ENCODE measurements at places on chromosomes 3 and 15.

DNA sequence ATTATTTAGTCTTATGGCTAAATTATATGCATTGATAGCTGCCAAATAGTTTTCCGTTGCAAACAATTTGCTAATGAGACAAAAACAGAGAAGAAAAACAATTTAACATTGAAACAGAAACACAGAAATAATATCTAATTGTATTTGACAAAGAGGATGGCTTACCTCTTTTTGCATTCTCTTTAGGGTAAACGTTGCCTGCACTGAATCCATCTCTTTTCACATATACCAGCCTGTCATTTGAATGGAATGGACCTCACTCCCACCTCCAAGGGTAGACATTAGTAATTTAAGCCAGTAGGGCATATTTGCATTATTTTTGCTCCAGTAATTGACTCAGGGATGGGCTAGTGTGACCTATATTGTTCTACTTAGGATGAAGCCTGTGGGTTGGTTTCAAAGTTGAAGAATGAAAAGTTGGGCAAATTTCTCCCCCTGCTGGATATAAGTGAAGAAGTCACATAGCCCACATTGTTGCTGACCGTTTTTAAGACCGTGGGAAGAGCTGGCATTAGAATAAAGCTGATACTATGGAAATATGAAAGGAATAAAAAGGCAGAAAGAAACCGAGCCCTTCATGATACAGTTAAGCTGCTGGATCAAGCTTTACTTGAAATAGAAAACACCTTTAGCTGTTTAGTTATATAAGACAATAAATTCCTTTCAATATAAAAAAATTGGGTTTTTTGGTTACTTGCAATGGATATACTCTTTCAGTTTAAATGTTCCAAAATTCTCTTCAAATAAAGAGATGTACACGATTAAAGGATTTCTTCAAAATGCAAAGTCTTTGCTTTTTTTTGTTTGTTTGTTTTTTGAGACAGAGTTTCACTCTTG lies 26.9 kb downstream of the PIERCE2 start:
- peak; percentile 79 for DNase-seq

- DNase-seq = no peak
Observed at GRCh38 chr3:109073116-109073515, 44.8 kb downstream of the MORC1 start.

- no peak for DNase-seq
Observed at GRCh38 chr3:196506687-196507086, 3.1 kb upstream of the RNF168 start.

DNA sequence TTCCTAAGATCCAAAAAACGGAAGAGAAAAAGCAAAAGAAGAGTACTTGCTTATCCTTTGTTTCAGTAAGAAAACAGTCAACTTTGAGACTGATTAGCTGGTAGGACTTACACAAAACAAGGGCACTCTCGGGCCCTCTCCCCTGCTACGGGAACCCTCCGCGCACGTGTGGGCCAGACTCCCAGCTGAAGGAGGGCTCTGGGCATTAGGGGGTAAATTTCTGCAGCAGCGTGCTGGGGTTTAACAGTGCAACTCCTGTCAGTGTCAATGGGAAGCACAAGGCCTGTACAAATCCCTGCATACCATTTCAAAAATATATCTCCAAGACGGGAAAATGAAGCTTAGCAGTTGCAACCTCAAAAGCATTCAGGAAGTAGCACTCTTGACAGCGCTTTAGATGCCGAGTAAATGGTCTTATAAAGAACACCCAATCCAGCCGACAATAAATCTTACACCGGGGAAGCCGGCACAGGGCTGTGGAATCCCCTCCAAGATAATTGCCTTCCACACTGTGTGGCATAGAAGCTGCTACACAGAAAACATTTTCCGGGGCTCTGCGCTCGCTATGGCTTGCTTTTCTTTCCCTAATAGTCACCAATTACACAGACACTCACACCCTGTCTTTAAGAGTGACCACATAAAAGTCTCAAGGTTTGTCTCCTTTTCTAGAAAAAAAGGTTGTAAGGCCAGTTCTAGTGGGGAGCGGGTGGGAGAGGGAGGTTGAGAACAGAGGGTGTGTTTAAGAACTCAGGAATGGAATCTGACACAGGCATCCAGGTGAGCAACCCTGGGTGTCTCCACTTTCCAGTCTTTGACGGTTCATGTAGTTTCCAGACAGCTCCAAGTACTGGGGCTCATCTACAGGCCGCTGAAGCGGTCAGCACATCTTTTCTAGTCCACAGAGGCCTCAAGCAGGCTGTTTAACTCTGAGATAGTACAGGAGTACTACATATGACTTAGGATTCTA lies 512.7 kb downstream of the FOXP1 start:
- DNase-seq = no peak

DNA sequence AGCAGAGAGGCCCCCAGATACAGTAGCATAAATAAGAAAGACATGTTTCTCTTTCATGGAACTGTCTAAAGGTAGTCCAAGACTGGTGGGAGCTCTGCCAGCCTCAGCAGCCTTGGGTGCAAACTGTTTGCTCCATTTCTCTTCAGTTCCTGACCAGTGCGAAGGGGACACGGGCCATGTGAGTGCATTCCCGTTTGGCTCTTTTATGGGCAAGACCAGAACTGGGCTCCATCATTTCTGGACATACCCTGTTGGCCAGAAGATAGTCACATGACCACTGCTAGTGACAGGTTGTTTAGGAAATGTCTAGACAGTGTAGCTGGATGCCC lies 45.5 kb downstream of the CHCHD6 start:
- DNase-seq = no peak

DNA sequence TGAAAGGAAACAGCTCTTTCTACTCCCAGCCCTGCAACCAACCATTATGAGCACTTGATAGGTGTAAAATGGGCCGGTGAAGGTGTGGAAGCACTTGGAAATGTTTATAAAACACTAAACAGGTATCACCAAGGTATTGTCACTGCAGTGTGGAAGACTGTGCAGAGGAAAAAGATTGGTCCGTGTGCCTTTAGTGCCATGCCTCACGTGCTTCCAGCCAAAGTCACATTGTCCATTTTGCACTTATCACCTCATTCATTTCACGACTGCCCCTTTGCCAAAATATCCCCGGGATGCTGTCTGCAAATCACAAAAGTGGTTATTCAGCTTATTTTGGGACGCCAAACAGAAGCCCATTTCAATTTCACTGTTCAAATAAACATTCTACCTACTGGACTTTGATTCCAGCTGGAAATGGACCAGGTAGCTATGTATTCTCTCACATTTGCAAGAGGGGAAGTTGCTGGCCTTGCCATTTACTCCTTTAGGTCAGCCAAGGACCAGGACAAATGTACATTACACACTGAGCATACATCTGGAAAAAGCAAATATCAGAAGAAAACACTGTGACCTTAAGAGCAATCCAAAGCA lies 58.4 kb downstream of the ARRDC4 start:
- no peak for DNase-seq

DNA sequence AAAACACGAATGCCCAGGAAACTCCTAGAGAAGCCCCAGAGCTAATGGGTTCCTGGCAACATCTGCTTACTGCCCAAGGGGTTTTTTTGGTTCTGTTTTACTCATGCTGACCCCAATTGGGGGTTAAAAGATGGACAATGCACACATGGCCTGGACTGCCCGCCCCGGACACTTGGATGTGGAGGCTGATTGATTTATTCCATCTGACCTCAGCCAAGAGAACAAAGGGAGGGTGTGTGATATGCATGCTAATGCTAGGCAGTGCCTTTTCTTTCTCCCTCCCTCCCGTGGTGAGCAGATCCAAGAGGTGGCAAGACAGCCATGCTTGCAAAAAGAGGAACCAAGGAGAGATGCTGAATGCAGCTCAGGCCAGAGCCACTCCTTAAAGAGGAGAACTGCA lies 3.3 kb upstream of the LRTM1 start:
- no peak for DNase-seq

DNA sequence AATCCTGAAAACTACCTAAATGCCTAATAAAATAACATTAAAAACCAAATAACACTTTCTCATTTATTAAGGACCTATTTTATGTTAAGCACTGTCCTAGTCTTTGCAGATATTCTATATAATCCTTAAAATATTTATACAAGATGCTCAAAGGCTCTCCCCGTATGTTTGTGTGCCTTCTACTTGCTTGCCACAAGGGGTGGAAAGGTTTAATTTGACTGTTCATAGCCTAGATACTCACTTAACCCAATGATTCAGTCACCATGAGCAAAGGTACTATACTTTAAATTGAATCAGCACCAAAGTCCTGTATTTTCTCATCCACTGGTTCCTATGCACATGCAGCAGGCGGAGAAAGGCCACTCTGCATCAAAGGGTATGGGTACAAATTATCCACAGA lies 32.0 kb downstream of the LSAMP start:
- DNase-seq = no peak

DNA sequence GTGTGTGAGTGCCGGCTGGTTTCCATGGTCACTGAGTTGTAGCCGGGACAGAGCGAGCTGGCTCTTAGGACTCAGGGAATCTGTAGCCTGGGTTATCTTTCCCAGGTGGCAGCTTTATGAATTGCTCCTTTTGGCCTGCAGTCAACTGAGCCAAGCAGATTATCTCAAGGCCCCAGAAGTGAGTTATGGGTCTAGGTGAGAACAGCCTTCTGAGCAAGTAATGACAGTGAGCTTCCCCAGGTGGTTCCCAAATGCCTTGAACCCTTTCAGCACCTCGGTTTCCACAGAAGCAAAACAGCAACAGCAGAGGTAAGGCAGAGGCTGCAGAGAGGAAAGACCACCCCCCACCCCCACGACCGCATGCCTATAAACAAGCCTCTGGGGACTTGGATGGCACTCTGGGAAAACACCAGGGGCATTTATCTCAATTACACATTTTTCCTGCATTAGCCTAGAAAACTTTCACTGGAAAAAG lies 56.7 kb upstream of the DGKG start:
- no peak for DNase-seq
